ENCODE measurements at places on chromosomes 13 and 19.

DNA sequence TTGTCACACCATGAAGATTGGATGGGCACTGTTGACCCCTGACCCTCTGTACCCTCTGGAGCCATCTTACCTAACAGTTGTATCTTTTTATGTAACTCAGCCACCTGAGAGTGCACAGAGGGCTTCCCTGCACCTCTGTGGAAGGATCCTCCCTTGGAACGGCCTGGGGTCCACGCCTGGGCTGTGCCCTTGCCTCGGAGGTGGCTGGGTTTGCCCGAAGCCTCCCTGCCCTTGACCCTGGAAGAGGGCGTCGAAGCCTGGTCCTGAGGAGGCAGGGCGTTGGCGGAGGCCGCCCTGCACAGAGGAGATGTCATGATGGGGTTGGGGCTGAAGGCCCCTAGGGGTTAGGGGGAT lies 241 bp downstream of the ODAD3 start:
- no peak for DNase-seq

DNA sequence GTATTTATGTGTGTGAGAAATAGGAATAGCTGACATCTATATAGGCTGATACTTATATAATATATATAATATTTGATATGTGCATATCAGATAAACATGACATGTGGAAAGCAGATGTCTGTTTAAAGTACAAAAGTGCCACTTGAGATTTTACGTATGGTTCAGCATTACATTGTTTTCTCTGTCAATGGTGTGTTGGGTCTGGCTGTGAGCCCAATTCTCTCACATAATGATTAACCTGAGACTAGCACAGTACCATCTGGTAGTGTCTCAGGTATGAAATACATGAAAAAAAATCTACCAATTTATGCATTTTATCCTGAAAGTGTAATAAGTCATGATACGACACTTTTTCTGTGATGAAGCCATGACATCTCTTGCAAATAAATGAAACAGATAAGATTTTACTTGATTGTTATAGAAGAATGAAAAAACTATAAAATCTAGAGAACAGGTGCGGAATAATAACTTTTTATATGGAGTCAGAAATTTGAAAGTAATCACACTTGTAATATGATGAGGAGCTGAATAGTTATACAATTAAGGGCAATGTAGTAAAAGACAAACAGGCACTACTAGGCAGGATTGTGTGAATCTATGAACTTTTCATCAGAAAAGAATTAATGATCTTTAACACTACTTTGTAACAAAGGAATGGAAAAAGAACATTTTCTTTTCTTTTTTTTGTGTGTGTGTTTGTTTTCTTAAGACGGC lies 1405.0 kb downstream of the OLFM4 start:
- DNase-seq, result no peak

DNA sequence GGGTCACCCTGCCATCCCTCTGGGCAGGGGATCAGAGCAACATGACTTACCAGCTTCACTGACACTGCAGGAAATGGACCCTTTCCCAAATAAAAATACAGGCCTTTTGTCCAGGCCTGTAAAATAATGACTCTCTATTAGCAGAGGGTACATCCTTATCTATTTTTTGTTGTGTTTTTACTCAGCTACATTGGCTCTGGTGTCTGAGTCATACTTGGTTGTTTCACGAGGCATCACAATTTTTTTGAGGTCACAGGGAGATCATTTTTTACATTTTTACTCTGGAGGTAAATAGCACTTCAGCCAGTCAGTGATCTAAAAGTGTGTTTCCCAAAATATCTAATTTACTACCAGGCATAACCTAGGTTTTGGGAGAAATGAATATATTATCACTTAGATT lies 6.9 kb upstream of the HTR2A start:
- no peak for DNase-seq

- peak; percentile 14 for DNase-seq
These were observed 383.1 kb upstream of the GPC6 start for GRCh38 chr13:92843549-92843948.

GRCh38 chr19:38869160-38869835 lies 8.8 kb downstream of the RINL start:
- no peak for DNase-seq

GRCh38 chr19:51901860-51902259 lies 3.0 kb downstream of the ZNF649 start:
- DNase-seq, result no peak

DNA sequence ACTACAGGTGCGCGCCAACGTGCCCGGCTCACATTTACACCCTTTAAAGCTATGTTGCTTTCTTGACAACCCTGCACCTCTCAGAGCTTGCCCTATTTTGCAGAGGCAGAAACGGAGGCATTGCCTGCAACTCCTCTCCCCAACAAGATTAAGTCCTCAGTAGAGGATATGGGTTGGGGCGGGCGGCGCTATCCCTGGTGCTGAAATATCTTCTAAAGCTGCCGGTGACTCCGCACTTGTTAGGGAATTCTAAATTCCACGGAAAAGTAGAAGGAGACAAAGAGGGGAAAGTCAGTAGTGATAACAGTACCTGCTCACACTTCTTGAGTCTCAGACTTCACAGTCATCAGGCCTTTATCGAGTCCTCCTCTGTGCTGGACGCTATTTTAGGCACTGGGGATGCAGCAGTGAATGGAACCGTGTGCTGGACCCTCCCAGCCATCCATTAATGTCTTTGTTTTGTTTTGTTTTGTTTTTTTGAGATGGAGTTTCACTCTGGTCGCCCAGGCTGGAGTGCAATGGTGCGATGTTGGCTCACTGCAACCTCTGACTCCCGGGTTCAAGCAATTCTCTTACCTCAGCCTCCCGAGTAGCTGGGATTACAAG lies 18.0 kb downstream of the SLC5A5 start:
- DNase-seq, result no peak

GRCh38 chr13:95457294-95457693 lies 95.2 kb upstream of the CLDN10 start:
- DNase-seq, result no peak

DNA sequence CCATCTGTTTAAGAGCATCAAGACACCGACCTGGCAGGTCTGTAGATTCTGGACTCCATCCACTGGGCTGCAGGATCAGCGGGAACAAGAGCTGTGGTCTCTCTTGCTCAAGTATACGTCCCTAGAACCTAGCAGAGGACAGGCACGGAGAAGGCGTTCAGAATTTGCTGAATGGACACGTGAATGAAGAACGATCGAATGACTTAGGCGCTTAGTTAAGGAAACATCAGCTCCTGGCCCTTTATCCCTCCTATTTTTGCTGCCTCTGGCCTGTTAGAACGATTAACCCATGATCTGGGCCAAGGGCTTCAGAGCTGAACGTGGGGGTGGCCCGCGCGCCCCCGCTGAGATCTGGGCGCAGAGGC lies 953 bp downstream of the DZIP1 start:
- DNase-seq, result no peak

DNA sequence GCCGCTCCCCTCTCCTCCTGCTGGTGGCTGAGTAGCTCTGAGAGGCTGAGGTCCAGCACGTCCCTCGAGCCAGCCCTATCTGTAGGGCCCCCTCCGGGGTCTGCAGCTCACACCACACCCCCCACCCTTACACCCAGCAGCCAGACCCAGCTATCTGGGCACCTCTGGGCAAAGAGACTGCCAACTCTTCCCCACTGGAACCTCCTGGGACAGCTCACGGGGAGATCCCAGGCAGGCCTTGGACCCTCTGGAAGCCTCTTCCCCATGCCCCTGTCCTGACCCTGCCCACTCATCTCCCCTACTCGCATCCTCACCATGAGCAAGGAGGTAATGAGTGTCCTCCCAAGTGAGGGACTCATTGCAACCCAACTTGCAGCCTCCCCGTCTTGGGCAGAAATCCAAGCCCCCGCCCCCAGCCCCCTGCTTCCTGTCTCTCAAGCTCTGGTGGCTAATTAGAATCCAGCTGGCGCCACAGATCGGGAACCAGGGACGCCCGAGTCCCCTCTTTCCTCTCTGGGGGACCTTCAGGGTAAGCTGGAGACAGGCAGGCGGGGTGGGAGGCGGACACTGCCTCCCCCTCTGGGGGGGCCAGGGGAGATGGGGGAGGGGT lies 22.1 kb downstream of the ADGRL1 start:
- DNase-seq, result no peak

GRCh38 chr19:58562122-58563033 lies 4.0 kb upstream of the UBE2M start:
- DNase-seq, result no peak

DNA sequence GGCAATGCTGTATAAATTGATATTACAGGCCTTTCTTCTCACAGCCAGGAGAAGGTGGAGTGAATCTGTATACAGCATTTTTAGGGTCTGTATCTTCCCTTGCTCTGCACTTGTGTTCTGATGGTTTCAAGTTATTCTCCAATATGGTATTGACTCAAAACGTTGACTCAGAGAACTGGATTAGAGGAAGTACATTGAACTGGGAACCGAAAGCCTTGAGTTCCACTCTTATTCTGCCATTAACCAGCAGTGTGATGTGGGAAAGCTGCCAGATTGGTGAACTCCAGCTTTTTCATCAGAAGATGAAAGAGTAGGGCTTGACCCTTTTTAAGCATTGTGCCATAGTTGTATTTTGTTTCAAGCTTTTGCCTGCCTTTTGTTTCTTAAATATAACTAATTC lies 167.7 kb downstream of the SPRY2 start:
- no peak for DNase-seq

GRCh38 chr19:29678484-29679106 lies 13.3 kb downstream of the PLEKHF1 start:
- DNase-seq, result no peak

- peak; percentile 40 for DNase-seq
These were observed 8.2 kb upstream of the SUCLA2 start for GRCh38 chr13:48009284-48009683.

DNA sequence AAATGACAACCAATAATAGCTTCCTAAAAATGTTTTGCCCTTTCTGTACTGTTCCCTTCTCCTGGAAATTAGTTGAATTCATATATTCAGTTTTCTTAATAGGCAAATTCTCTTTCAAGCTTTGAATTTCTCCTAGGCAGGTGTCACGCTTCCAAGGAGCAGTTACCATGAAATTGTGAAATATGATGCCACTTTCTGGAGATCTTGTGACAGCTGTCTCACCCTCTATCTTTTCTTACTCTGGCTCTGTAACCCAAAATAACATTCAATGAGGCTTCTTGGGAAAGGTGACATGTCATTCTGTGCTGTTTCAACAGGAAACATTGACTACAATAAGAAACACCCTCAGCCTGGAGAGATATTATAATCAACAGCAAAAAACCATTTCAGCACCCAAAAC lies 80.3 kb upstream of the MRI1 start:
- no peak for DNase-seq

- no peak for DNase-seq
These were observed 13.6 kb downstream of the ZNF599 start for GRCh38 chr19:34759218-34759917.

Measured in non-pigmented ciliary epithelial cell (primary cell).